Astrocyte of the spinal cord (primary cell): ENCODE measurements at places on chromosomes 2 and 18.
A peak's percentile ranks its signal among the peaks of the same experiment; 100 is the strongest.

DNA sequence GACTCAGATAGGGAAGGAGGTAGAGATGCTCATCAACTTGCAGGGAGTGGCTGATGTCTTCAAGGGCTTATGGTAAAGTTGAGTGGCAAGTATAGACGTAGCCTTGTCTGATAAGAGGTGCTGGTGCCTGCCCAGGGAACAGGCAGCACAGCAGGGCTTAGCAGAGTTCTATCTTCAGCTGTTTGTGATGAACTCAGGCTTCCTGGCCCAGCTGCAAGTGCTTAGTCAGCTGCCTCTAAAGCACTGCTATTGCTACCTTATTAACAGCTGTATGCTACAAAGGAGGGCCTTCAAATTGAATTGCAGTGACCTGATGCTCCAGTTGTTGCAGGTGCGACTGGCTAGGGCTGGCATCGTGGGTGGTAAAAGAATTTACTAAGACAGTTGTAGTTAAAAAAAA, 82.1 kb downstream of the TSN start:
- DNase-seq = no peak

GRCh38 chr18:57366528-57367081, 14.2 kb downstream of the ST8SIA3 start:
- DNase-seq = no peak

DNA sequence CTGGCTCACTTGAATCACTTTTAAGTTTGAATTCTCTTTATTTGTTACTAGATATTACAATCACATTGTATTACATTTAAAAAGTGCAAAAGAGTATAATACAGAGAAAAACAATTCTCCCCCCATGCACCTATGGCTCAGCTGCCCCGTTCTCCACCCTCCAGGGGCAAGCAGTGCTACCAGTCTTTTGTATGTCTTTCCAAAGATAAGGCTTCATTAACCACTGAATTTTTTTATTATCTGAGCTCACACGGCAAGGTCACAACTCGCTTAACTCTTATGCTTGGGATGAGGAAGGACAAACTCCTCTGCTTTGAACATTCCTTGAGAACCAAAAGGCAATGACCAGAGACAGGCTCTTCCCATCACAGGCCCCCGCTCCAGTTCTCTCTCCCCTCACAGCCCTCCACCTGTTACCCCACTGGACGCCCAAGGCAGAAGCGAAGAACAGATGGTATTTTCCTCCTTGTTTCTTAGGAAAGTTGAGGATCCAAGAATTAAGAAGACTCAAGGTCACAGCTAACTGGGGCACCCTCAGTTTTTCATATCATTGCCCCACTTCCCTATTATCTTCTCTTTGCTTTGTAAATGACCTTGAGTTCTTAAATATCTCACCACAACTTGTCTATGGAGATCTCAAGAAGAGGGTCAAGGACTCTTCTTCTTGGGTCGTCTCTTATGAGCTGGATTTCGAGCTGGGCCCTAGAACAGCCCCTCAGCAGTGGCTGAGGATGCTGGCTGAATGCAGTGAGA, 30.1 kb downstream of the SH2D6 start:
- DNase-seq = no peak

DNA sequence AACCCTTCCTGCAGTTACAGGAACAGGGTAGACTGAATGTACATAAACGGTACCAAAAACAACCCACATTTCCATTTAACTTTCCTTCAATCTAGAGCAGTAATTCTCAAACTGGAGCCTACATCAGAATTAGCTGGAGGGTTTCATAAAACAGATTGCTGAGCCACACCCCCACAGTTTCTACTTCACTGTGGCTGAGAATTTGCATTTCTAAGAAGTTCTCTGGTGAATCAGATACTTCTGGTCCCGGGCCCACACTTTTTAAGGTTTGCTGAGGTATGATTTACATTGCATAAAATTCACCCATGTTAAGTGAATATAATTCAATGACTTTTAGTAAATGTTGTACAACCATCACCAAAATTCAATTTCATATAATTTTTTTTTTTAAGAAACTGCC, 113.7 kb downstream of the SRBD1 start:
- DNase-seq = peak; percentile 23

GRCh38 chr18:59469463-59470180, 110.6 kb upstream of the LMAN1 start:
- no peak for DNase-seq

- DNase-seq = no peak
These were observed 5.0 kb downstream of the BIN1 start for GRCh38 chr2:127101756-127102477.

- DNase-seq = no peak
These were observed 216.1 kb upstream of the THUMPD2 start for GRCh38 chr2:39995005-39995737.

GRCh38 chr2:165373278-165374010, 96.1 kb upstream of the CSRNP3 start:
- no peak for DNase-seq

- DNase-seq = peak; percentile 41
These were observed 28.4 kb upstream of the SUCLG1 start for GRCh38 chr2:84487298-84487996.
